ENCODE measurements at places on chromosomes 3 and 15.

- DNase-seq, result no peak
Observed at GRCh38 chr15:48888836-48889235, 10.9 kb downstream of the EID1 start.

DNA sequence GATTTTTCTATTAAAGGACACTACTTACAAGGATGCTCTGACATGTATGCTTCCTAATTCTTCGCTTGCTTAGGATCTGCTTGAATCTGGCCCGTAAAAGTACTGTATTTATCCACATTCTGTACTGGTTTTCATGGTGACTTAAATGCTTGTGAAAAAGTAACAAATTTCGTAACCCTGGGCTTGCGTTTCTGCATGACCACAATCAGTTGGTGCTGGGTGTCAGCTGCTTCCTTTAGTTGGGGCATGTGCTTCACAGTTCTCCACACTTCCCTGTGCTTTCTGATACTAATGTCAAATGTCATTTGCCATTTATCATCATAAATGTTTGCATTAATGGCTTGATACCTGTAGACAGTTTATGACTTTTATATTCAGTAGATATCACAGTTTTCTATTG, 218.4 kb upstream of the MLF1 start:
- DNase-seq, result no peak

GRCh38 chr15:37094915-37095711, 5.2 kb downstream of the MEIS2 start:
- DNase-seq, result no peak

- DNase-seq, result no peak
Observed at GRCh38 chr3:10555263-10555662, 49.9 kb upstream of the ATP2B2 start.

- no peak for DNase-seq
Observed at GRCh38 chr15:25545017-25545416, 106.2 kb upstream of the UBE3A start.

DNA sequence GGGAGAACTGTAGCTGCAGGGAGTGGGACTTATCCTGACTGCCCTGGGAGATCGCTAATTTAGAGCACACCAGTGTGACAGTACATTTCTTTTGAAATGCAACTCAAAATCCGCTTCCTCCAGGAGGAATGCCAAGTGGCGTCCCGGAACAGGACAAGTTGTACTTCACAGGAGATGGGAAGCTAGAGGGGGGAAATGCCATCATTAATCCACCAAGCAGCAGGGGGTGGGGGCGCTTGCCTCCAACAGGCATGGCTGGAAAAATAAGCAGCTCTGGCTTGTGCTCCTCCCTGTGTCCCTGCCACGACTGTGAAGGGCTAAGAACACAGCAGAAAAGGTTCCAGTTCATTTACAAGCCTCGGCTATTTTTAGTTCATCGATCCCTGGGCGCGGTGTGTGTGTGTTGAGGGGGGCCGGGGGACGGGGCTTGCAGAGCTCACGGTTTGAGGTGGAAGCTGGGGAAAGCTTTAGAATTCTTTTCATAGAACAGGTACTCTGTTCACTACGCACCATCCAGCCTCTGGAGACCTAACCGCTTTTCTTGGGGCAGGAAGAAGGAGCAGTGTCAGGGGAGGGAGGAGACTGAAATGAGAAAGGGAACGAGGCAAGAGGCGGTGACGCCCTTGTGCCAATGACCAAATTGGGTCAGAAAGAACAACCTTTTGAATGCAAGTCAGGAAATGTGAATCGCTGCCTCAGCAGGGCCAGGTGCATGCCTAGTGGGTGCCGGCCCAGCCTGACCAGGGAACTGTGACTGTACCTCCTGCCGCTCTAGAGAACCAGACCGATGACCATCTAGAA, 51.8 kb upstream of the DGKG start:
- no peak for DNase-seq

DNA sequence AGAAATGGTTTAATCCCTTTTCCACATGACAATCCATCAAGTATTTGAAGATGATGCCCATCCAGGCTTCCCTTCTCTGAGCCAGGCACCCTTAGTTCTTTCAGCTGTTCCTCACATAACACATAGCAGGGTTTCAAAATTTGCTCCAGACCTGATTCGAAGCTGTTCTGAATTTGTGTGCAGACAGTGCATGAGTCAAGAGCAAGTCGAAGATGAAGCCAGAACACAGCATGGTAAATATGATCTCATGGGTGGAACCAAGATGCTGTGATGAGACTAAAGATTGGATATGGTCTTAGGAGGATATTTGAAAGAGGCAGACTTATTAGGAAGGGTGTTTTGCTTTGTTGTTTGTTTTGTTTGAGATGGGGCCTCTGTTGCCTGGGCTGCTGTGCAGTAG, 32.6 kb upstream of the PDE8A start:
- DNase-seq, result no peak

DNA sequence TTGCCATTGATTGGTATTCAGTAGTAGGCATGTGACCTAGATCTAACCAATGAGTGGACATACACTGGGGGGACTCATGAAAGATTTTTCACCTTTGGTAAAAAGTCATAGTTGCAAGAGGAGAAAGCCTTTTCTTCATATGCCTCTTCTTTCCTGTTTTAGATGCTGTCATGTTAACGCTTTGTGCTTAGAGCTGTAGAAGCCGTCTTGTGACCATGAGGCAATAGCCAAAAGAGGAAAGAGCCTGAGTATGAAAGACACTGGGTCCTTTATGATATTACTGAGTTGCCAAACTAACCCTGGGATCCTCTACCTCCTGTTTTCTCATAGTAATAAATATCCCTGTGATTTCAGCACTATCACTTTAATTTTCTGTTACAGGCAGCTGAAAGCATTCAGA, 396.0 kb downstream of the FHIT start:
- DNase-seq, result no peak

GRCh38 chr3:160860346-160860745, 104.3 kb downstream of the PPM1L start:
- no peak for DNase-seq

DNA sequence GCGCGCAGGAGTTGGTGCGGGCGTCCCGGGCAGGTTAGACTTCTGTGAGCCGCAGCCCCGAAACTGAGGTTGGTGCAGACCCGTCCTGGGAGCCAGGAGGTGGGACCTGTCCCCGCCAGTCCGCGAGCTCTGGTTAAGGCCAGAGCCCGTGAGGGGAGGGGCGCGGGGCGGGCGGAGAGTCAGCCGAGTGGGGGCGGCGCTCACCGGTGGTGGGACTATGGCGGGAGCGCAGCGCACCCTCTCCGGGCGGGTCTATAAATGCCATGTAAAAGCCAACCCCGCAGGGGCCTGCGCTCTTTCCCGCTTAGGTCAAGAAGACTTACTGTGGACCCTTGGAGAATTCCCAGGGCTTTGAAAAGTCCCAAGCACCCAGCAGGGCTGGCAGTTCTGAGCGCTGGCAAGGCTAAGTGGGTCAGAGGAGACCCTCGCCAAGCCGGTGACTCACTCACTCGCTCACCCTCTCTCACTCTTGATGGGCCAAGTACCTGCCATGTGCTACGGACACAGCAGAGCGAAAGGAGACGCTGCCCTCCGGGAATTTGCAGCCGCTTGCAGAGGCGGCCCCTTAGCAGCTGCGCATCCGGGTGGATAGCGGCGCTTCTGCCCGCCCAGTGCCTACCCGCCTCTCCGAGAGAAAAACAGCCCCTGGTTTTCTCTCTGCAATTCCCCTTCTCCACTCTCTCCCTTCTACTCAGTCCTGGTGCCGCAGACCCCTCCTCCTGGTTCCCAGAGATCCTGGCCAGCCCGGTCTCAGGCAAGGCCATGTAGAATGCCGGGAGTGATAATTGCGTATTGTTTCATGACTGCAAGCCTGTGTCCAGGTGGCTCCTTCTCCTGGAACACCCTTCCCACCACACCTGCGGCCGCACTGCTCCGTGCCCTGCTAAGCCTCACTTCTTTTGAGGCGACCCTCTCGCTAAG, at the start of gene ALDH1L1:
Gene ALDH1L1, minus strand, starts transcription at position 110 of the 921 bp plus-strand sequence. CDS start 19,607 bp downstream, outside the sequence.
- no peak for DNase-seq

- no peak for DNase-seq
Observed at GRCh38 chr3:174675406-174675805, 183.7 kb upstream of the NAALADL2 start.

GRCh38 chr15:92683511-92683834, 27.9 kb upstream of the FAM174B start:
- no peak for DNase-seq

DNA sequence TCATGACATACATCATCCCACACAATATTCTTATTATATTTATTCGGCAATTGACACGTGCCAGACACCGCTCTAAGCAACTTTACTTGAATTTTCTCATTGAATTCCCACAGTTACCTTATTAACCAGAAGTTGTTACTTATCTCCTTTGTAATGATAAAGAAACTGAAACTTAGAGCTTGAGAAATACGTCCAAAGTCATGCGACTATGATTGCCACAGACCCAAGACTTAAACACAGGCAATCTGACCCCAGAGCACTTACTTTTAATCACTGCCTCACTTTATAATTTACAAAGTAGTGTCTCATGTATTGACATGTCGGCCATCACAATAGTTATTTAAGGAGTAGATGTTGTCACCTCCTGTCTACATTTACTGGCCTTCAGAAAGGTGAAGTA, 64.7 kb downstream of the ATP13A4 start:
- DNase-seq, result no peak

GRCh38 chr3:157070678-157070999, 89.3 kb downstream of the CCNL1 start:
- no peak for DNase-seq

DNA sequence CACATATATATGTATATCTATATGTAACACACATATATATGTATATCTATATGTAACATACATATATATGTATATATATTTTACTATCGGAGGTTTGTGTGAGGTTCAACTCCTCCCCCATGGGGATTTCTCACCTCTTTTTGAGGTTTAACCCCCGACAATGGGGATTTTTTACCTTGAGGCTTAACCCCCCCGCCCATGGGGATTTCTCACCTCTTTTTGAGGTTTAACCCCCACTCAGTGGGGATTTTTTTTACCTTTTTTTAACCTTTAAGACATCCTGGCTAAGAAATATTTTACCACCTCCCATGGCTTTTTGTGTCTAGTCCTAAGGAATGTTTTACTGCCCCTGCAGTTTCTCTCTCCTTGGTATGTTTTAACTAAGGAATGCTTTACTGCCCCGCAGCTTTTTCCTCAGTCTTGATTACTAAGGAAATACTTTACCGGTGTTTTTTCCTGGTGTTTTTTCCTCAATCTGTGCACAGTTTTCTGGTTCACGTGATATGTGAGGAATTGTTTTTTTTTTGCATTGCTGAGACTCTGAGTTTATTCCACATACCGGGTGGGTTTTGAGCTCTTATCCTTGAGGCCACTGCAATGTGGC, 185.2 kb downstream of the KLF13 start:
- no peak for DNase-seq

GRCh38 chr3:161264852-161265251, 43.7 kb downstream of the NMD3 start:
- DNase-seq, result no peak

- DNase-seq, result no peak
Observed at GRCh38 chr3:24496529-24497482, 2.2 kb upstream of the THRB start.

GRCh38 chr15:90340345-90340744, 11.7 kb upstream of the ZNF774 start:
- no peak for DNase-seq

DNA sequence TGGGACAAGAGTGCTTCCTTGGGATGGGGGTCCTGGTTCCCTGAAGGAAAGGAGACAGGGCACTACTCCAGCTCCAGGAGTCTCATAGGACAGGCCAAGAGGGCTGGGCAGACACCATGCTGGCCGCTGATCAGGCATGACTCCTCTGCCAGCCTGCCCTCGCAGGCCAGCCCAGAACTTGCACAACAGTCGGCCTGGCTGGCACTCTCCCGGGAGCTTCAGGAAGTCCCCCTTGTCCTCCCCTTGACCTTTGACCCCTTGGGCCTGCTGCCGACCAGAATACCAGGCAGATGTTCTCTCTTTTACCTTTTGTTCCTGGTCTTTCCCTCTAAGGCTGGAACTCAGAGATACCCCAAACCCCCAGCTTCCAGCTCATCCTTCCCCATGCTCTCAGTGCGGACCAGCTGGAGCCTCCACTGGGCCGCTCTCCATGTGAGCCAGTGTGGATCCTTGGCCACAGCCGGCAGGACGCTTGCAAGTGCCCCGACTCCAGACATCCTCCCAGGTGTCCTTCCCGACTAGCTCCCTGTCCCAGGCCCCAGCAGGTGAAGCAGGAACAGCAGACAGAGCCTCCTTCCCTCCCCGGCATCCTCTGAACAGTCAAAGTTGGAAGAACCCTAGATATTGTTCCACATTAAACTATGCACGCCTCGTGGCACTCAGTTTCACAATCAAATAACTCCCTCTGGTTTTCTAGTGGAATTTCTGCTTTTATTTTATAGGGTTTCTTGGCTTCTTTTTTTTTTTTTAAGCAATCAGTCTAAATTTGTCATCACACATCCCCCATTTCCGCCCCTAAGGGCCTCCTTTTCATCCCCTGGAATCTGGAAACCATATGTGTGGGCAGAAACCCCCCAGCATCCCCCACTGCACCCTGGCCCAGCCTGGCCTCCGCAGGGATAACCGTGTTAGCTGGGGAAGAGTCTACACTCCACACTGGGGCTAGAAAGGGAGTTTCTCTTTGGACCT, 15.7 kb downstream of the VPS18 start:
- DNase-seq, result no peak

- DNase-seq, result no peak
Observed at GRCh38 chr15:62497356-62497755, 332.3 kb upstream of the C2CD4B start.

- DNase-seq, result no peak
Observed at GRCh38 chr3:169146179-169146665, 517.3 kb downstream of the MECOM start.

- no peak for DNase-seq
Observed at GRCh38 chr3:134598763-134599545, 51.9 kb downstream of the KY start.

- no peak for DNase-seq
Observed at GRCh38 chr15:63233667-63234423, 43.6 kb upstream of the APH1B start.

GRCh38 chr3:133933097-133934024, 37.7 kb upstream of the RAB6B start:
- no peak for DNase-seq

GRCh38 chr3:7385635-7386034, 524.7 kb downstream of the GRM7 start:
- no peak for DNase-seq

DNA sequence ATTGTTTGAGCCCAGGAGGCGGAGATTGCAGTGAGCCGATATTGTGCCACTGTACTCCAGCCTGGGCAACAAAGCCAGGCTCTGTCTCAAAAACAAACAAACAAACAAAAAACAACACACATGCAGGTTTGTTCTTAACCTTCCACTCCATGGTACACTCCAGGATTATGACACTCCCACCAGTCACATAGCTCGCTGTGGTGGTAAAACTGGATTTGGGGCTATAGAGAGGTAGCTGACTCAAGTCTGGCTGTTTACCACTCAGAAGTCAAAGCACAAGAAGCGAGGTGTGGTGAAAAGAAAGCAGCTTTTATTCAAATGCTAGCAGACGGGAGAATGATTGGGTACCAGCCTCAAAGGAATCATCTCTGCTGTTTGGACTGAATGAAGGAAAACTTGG, 49.0 kb upstream of the SIAH2 start:
- DNase-seq, result no peak
